ENCODE measurements at places on chromosomes 3 and 15.
A peak's percentile ranks its signal among the peaks of the same experiment; 100 is the strongest.

DNA sequence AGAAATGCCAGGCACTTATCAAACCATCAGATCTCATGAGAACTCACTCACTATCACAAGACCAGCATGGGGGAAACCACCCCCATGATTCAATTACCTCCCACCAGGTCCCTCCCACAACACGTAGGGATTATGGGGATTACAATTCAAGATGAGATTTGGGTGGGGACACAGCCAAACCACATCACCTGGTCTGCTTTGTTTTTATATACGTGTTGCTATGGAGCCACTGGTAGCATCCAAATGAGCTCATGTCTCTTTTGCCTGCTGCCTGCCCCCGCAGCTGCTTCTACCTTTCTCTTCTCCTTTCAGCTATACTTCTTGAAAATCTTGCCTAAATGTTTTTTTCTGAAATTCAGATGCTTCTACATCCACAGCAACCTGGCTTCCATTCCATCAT, 26.8 kb upstream of the PCOLCE2 start:
- DNase-seq: no peak

GRCh38 chr15:98080791-98081190, 120.3 kb downstream of the ARRDC4 start:
- DNase-seq: no peak

DNA sequence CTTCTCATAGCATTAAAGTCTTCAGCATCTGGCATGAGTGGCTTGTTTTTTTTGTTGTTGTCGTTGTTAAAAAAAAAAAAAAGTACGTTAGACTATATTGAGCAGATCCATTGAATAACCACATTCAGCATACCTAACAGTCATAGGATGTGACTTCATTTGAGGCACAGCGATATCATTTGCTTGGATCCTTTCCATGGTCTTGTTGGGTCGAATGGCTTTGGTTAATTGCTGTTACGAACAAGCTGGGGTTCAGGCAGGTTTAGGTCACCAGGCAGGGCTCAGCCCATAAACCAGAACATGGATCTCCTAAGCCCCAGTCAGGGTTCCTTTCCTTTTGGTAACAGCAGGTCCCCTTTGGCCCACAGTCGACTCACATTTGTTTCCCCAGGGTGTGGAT, 76.2 kb downstream of the POLR2M start:
- no peak for DNase-seq

DNA sequence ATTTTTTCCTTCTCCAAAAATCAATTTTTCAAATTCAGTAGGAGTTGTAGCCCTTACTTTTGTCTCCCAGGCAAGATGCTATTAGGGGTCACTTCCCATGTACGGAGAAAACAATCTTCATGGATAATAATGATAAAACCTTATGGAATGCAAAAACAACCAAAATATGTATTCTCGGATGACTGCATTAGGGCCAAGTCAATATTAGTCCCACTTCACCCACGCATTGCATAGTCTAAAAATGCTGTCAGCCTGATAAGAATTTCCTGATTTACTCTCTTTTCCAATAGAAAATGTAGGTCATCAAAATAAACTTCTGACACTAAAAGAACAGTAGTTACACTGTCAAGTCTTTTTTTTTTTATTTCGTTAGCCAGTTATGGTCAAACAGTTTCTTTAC, 2.7 kb downstream of the VGLL3 start:
- no peak for DNase-seq

DNA sequence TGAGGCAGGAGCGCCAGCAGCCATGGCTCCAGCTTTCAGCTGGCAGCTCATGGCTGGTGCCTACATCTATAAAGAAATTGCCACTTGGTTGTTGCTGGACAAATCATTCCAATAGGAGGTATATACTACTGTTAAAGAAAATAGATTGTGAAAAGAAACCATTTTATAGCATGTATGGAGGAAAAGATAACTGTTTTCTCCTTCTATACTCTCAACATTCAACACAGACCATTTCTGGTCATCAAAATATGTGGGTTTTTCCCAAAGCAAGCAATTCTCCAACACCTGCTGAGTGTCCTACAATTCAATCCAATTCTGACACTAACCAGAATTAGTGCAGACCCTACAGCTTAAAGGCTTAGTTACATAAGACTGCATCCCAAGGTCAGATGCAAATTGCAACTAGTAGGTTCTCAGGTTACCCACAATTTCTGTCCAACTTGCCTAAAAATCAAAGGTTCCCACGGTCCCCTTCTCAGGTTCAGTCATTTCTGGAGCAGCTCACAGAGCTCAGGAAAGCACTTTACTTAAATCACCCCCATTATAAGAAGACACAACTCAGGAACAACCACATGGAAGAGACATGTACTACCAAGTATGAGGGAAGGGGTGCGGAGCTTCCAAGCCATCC, 42.4 kb upstream of the STRIT1 start:
- DNase-seq: no peak

DNA sequence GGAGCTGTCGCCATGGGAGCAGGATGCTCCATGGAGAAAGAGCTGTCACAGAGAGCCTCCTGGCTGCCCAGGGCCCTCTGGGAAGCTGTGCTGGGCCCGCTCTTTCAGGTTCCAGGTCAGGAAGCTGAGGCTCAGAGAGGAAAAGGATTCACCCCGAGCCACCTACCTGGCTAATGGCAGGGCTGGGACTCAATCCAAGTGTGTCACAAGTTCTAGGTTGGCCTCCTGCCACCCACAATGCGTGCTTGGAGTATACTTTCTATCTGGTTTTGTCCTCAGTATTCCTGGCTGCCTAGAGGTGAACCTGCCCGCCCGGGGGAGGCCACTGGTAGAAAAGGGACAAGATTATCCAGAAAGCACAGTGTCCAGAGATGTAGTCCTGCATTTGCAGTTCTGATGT, 23.6 kb downstream of the FAH start:
- DNase-seq: no peak

- no peak for DNase-seq
Measured at GRCh38 chr3:128970740-128971047, 23.2 kb downstream of the CFAP92 start.

- peak; percentile 18 for DNase-seq
Measured at GRCh38 chr3:13850161-13850945, 29.5 kb downstream of the WNT7A start.

DNA sequence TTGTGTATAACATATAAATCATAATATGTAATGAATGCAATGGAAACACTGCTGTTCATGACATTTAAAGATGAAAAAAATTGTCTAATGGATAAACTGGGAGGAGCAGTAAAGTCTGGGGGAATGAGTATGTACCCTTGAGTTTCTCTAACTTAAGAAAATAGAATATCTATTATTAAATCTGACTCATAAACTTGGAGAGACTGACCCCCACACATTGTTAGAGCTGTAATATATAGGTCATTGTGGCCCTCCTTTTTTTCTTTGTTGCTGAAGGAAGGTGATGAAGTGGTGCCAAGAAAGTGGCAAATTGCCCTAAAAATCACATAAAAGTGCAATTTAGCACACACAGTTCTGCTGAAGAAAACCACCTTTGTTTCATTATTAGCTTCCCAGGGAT, 389.8 kb upstream of the RARB start:
- no peak for DNase-seq

DNA sequence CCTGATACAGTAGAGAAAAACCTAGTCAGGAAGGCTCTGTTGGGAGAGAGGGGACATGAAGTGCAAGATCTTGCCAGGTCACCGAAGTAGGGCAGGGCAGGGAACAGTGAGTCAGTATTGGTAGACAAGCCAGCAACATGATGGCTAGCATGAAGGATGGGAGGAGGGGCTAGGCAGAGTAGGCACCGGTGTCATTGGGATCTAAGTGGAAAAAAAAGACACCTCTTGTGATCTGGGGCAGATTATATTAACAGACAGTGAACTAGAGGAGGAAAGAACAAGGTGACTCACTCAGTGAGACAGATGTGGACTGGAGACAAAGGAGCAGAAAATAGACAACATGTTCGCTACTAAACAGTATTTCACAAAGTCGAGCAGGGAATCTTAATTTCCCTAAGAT, 149.2 kb upstream of the SLC24A5 start:
- DNase-seq: no peak

GRCh38 chr3:128473180-128473519, 6.5 kb upstream of the DNAJB8 start:
- DNase-seq: no peak

GRCh38 chr3:176147251-176147650, 1050.0 kb downstream of the TBL1XR1 start:
- no peak for DNase-seq

GRCh38 chr15:71153823-71154524, 38.7 kb downstream of the THSD4 start:
- peak; percentile 46 for DNase-seq

GRCh38 chr3:24012589-24013269, 67.6 kb downstream of the NR1D2 start:
- DNase-seq: no peak

DNA sequence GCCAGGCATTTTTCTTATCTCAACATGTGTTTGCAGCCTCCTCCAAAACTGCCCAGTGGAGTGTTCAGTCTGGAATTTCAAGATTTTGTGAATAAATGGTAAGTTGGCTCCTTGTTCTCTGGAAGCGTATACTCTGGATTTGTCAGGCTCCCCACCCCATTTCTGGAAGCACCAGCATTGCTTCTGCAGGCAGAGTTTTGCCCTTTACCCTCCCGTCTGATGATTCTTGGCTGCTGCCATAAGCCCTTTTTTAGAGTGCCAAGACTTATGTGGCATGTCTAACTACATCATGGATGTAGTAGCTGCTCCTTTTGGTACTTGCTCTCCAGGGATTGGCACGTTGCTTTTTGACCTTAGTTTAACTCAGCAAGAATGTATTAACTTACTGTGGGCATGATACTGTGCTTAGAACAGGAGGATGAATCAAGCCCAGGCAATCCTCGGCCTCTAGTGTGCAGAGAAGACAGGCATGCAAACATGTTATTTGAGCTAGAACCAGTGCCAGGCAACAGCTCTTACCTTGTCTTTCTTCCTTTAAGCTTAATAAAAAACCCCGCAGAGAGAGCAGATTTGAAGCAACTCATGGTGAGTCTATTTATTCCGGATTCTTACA, 8.3 kb downstream of the SNAPC5 start:
- DNase-seq: no peak

DNA sequence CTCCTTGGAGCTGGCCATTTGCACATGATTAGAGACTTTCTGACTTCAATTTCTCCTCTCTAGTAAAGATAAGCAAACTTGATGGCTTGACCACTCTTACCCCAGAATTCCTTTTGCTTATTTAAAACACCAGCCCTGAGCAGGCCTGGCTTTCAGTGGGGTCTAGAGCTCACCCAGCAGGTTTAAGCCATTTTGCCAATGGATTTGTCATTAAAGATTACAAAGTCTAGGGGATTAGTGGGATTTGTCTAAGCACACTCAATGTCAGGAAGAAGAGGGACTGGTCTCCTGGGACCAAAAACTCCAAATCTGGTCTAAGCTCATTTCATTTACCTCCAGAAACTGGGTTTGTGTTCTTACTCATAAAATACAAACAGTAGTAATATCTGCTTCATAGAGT, 57.3 kb upstream of the SNTN start:
- DNase-seq: peak; percentile 3

GRCh38 chr3:184384342-184384741, 4.5 kb downstream of the CHRD start:
- DNase-seq: no peak

DNA sequence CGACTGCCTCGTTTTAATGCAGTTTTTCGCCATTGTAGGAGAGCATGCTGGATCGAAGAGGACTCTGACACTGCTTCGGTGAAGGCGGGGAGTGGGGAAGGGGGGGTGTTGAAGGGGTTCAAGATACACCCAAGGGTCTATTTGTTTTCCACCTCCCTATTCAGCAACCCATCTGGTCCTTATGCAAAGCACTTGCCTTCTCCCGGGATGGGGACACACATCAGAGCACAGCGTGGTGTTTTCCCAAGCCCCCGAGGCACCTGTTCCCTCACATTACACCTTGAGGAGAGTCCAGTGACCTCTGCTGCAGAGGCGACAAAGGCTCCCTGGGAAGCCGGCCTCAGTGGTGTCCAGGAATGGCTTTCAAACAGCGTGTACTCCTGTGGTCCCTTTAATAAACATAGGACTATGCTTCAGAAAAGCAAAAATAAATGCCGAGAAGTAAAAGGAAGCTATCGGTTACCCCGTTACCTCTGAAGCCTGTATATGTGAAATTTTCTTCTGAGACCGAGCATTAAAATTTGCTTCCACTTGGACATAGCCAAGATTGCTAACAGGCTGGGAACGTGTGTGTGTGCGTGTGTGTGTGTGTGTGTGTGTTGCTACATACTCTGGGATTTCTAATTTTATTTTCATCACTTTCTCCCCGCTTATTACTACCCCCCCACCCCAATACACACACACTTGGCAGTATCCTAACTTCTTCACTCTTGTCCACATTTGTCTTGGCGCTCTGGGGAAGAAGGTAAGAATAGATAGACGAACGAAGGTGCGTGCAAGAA, 53.2 kb downstream of the CCDC54 start:
- DNase-seq: peak; percentile 16

GRCh38 chr3:73774645-73775044, 149.9 kb upstream of the PDZRN3 start:
- no peak for DNase-seq

DNA sequence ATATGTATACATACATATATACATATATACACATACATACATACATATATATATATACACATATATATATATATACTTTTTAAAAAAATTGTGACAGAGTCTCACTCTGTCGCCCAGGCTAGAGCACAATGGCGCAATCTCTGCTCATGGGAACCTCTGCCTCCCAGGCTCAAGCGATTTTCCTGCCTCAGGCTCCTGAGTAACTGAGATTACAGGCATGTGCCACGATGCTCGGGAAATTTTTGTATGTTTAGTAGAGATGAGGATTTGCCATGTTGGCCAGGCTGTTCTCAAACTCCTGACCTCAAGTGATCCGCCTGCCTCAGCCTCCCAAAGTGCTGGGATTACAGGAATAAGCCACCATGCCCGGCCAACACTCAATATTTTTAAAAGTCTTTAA, 302.5 kb downstream of the UNC13C start:
- DNase-seq: no peak

DNA sequence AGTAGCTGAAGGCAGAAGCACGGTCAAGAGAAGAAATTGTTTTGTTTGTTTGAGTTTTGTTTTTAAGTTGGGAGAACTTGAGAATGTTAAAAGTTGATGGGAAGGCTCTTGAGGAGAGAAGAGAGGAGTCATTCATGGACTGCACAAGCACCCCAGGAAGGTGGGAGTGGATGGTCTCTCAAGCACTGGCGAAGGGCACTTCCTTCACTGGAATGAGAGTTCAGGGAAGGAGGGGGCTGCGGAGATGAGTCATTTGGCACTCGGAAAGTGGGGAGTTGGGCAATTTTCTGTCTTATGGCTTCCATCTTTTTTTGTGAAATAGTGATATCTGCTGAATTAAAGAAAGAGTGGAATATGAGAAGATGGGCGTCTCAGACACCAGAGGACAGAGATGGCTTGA, 66.0 kb downstream of the ATP13A4 start:
- no peak for DNase-seq
